Brain pericyte (primary cell): ENCODE measurements at places on chromosomes 12 and 14.

DNA sequence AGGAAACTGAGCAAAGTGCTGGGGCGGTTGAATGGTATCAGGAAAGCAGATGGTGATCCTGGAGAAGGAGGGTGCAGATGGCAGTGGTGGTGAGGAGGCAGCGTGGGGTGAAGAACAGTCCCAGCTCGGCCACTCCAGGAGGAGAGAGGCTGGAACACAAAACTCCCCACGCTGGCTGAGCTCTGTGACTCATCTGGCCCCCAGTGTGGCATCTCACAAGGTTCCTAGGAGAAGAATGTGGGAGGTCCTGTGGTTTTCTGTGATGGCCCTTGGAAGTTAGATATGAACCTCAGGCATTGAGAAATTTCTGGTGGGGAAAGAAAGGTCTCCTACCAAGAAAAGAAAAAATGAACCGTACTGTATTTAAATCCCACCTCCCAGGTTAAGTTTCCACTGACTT is 8.0 kb upstream of the NRXN3 start:
- DNase-seq = no peak

DNA sequence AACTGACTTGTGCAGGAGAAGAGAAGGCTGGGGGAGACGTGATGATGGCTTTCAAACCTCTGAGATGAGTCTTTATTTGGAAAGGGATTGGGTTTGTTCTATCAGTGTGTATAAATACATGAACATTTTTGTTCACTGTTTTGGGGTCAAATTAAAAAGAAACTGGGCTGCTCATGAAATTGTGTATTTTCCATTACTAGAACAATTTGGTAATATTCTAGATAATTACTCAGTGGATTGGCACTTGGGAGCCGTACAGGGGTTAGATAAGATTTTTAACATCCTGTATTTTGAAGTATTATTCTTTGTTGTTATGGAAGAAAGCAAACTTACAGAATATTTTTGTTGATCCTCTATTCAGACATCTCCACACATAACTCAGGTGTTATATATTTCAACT is 340.6 kb downstream of the PRKD1 start:
- no peak for DNase-seq

- DNase-seq = no peak
Measured at GRCh38 chr14:91280129-91280528, 35.6 kb upstream of the GPR68 start.

DNA sequence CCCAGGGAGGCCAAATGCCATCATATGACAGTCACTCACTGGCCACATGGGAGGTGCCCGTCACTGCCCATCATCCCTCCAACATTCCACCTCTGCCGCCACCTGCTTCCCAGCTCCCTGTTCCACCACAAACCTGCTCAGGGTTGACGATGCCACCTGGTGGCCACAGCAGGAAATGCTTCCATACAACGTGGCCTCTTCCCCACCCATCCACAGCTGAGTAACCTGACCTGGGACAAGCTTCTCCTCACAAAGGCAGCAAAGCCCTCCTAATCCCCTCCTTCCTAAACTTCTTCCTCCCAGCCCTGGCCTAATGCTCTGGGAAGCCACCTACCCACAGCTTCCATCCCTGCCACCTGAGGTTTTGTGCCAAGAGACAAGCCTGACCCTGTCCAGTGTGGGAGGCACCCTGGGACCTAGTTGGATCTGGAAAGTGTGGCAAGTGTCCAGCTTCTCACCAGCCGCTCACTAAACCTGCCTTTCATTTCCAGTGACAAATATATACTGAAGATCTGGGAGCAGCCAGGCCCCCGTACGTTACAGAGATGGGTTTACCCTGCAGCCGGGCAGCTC is 4.3 kb downstream of the DEGS2 start:
- DNase-seq = no peak

GRCh38 chr14:71588028-71588427 is 344.2 kb upstream of the RGS6 start:
- DNase-seq = no peak

DNA sequence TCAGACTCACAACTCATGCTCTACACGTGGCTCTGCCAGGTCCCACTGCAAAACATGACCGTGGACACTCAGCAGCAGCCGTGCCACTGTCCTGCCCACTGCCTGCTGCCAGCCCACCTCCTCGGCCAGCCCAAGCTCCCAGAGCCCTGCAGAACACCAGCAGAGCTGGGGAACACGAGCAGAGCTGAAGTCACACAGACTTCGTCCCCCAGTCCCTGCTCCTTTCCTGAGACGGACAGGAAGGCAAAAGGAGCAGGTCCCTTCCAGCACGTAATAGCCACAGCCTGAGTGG is 152.1 kb downstream of the DPF3 start:
- no peak for DNase-seq

GRCh38 chr14:100698666-100699448 is 27.8 kb upstream of the DLK1 start:
- DNase-seq = no peak

GRCh38 chr14:102786768-102787167 is 9.5 kb downstream of the TRAF3 start:
- DNase-seq = no peak

GRCh38 chr14:38662781-38663180 is 406.9 kb upstream of the CLEC14A start:
- DNase-seq = no peak

GRCh38 chr12:40525054-40525453 is 167.2 kb upstream of the CNTN1 start:
- no peak for DNase-seq

GRCh38 chr14:60249321-60250256 is 568 bp downstream of the PPM1A start:
- DNase-seq = no peak

GRCh38 chr12:44286821-44287505 is 451.1 kb downstream of the TMEM117 start:
- no peak for DNase-seq

DNA sequence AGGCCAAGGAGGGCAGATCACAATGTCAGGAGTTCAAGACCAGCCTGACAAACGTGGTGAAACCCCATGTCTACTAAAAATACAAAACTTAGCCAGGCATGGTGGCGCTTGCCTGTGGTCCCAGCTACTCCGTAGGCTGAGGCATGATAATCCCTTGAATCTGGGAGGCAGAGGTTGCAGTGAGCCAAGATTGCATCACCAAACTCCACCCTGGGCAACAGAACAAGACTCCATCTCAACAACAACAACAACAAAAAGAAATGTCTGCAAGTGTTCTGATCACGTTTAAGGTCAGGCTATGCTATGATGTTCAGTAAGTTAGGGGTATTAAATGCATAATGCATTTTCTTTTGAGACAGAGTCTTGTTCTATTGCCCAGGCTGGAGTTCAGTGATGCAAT is 6.7 kb upstream of the PLD4 start:
- DNase-seq = no peak

GRCh38 chr12:18718462-18718861 is 19.4 kb downstream of the PLCZ1 start:
- DNase-seq = no peak

- DNase-seq = no peak
Measured at GRCh38 chr12:109092497-109093021, 713 bp downstream of the ALKBH2 start.
